ENCODE measurements at places on chromosomes 11 and 22.

DNA sequence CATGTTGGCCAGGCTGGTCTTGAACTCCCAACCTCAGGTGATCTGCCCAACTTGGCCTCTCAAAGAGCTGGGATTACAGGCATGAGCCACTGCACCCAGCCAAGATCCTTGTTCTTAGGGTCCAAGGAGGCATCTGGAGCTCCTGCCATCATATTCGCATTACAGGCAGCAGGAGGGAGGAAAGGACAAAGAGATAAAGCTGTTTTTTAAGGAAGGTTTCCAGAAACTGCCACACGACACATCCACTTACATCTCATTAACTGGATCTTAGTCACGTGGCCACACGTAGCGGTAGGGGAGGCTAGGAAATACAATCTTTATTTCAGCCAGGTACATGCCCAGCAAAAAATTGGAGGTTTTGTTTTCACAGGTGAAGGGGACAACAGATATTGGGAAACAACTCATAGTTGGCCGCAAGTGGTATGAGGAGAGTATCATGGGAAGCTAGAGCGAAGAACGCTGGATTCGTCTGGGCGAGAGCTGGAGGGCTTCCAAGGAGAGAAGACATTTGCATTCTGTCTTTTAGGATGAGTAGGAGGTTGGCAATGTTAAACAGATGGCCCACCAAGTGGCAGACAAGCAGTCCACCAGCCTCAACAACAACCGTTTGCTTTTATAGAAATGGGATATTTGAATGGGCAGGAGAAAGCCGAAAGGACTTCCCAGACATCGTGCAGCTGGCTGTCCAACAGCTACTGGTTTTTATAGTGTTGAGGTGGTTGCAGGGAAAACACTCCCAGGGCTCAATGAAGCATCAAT, 39.2 kb upstream of the DMC1 start:
- no peak for DNase-seq

- no peak for DNase-seq
Measured at GRCh38 chr22:41621911-41622179, 750 bp downstream of the XRCC6 start.

GRCh38 chr22:27552863-27553262, 248.7 kb downstream of the MN1 start:
- DNase-seq = no peak

DNA sequence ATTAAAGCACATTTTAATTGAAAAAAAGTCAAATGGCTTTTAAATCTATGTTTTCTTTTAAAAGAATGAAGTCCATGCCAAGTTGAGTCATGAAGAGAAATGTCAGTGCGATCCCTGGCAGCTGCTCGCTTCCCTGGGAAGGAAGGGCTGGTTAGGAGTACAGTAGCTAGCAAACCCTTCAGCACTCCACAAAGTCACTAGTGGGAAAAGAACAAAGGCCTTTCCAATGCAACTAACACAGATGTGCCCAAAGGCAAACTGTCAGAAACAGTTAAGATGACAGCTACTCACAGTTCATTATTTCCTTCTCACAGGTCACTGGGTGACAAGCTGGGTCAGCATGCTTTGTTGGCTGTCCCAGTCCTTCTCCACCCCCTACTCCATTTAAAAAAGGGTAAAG, 308.7 kb downstream of the DCDC1 start:
- DNase-seq = no peak

DNA sequence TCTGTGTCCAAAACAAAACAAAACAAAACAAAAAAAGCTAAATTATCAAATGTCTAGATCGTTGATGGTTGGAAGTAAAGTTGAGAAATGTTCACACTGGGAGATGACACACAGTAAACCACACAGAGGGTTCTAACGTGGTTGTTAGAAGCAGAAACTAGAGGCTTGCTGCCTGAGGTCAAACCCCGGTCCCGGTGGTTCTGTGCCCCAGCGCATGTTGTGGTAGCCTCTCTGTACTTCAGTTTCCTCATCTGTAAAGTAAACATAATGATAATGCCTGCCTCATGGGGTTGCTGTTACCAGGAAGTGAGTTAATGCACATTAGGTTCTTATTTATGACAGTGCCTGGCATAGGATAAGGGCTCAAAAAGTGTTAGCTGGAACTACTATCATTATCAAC, 33.4 kb downstream of the PPARA start:
- no peak for DNase-seq

GRCh38 chr11:1035577-1036283, 788 bp downstream of the MUC6 start:
- no peak for DNase-seq

- no peak for DNase-seq
Measured at GRCh38 chr22:41177040-41177621, 28.0 kb upstream of the L3MBTL2 start.

DNA sequence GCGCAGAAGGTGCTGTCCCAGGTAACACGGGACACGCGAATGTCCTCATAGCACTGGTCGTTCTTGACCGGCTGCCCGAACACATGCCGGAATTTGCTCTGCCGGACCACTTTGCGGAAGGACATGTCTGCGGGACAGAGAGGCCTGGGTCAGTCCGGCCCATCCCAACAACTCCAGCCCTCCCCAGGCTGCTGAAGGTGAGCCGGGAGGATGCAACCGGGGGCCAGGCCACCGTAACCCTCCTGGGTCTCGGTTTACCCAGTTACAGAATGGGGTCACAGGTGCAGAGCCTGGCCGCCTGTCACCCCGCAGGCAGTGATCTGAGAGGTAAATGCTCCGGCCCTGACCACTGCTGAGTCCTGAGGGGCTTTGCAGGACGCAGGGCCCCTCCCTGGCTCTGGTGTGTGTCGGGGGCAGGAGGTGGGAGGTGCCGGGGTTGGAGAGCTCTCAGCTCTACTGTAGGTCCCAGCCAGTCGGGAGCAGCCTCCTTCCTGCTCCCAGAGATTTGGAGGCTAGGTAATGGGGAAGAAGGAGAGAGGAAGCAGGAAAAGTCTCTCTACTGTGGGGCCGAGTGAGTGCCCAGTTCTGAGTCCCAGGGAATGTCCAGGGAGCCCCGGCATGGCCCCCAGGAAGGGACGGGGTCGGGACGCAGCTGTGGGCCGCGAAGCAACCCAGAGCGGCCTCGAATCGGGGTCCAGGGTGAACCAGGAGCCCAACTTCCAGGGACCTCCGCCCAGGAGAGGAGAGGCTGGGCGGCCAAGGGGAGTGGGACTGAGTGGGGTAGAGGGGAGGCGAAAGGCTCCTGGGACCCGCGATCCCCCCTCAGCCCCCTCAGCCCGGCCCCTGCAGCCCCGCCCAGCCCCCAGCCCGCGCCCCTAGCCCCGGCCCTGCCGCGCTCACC, 522 bp downstream of the CORO1B start:
- no peak for DNase-seq
